Activated CD8-positive, alpha-beta memory T cell treated with anti-CD3 and anti-CD28 coated beads for 1 hour (primary cell): ENCODE measurements at places on chromosomes 3 and 15.

DNA sequence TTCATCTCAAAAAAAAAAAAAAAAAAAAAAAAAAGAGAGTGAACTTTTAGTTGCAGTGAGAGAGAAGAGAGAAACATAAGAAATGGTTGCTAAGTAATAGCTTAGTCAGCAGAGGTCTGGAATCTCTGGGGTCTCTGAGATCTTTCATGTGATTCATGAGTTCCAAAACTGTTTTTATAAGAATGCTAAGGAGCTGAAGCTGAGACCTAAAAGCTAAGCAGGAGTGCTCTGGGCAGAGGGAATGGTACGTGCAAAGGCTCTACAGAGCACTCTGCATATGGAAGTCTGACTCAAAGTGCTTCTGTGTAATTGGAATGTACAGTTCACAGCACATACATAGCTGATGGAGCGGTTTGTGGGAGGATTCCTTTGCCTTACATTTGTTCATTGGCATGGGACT, 66.3 kb upstream of the LRIG1 start:
- DNase-seq: no peak

DNA sequence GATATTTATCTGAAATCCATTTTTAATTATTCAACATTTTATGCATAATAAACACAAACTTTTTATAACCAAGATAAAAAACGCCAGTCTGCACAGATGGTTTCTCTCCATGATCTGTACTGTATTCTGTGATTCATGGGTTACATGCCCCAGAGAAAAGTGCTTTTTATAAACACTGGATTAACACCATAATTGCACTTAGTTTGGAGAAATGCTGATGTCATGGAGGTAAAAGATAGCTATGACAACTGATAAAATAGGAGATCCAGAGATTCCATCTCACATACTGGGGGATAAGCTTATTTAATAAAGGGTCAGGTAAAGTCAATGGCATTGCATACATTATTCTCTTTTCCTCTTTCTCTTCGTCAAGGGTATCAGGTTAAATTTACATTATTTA, 1460.4 kb upstream of the ALCAM start:
- DNase-seq: no peak

GRCh38 chr3:187954873-187955586, 198.9 kb upstream of the LPP start:
- DNase-seq: no peak

- DNase-seq: no peak
Measured at GRCh38 chr15:48537271-48538113, 108.0 kb downstream of the FBN1 start.

GRCh38 chr3:11724615-11725339, 81.1 kb upstream of the VGLL4 start:
- DNase-seq: no peak

DNA sequence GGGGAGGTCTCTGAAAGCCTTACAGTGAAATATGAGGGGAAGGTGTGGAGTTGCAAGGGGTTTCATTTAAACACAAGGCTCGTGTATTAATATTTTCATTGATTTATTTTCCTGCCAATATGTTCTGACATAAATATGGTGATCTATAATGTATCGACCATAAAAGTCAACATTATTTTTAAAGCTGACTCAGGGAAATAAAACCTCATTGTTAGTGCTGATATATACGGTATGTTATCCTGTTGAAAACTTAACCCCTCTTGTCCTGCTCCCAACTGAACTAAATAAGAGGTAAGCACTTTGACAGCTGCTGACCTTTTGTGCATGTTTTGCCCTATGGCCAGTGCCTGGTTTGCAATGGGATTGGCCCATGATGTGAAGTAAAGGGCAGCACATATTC, 47.9 kb downstream of the MFSD1 start:
- no peak for DNase-seq

DNA sequence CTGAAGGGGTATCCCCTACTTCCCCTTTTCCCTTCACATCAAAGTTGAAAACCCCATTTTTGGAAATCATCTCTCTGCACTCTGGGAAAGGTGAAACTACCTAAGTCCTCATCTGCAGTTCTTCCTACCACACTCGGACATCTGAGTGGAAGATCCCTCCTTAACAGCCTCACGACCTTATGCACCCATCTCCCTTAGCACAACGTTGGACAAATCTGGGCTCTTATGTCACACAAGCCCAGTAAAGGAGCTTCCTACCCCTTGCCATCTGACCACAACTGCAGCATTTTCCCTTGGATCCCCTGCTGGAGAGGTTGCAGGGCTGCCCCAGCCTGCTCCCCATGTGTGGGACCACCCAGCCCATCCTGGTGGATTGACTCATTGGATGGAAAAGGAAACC, 252.1 kb upstream of the ST8SIA2 start:
- DNase-seq: no peak

GRCh38 chr3:99509224-99509623, 129.2 kb upstream of the COL8A1 start:
- DNase-seq: no peak

- DNase-seq: no peak
Measured at GRCh38 chr3:131711114-131711768, 208.5 kb upstream of the MRPL3 start.
